ENCODE measurements at places on chromosomes 7 and 10.

DNA sequence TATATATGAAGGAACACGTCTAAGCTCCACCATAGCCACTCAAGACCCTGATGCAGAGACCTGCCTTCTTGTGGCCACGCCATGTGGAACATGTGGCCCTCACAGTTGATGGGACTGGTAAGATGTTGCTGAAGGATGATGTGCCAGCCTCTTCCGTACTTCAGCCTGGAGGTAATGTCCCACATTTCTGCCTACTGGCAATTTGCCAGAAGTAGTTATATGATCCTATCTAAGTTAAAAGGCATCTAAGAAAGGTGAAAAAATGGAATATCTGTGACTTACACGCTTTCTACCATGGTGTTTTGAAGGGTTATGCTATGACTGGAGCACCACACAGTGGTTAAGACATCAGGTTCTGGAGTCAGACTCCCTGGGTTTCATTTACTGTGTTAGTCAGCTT, 948.7 kb upstream of the GHITM start:
- no peak for ATAC-seq

- ATAC-seq = no peak
These were observed 150.5 kb downstream of the ELAPOR2 start for GRCh38 chr7:86908948-86909347.

DNA sequence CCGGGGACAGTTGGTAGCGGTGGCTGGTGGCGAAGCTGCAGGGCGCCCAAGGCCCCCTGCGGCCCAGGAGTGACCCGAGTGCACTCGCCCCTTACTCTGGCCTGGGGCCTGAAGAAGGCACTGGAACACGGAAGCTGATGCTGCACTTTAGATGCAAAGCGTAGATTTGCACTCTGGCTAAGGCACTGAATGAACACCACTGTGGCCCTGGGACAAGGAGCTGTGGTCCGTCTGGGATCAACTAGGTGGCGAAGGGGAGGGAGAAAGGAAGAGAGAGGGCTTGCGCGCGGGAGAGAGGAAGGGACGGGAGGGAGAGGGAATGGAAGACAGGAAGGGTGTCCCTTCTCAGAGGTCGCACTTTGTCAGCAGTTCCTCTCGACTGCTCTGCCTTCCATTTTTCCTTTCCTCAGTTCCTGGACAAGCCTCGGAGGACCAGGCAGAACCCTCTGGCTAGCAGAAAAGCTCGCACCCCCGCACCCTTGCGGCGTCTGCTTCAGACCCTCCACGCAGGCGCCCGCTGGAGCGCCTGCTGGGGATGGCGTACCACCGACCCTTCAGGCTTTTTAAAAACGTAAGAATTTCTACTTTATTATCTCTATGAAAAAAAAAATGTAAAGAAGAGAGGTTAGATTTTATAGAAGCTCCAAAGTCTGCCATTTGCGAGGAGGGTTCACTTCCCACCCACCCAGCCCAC, 1.2 kb downstream of the FERD3L start:
- ATAC-seq = no peak

DNA sequence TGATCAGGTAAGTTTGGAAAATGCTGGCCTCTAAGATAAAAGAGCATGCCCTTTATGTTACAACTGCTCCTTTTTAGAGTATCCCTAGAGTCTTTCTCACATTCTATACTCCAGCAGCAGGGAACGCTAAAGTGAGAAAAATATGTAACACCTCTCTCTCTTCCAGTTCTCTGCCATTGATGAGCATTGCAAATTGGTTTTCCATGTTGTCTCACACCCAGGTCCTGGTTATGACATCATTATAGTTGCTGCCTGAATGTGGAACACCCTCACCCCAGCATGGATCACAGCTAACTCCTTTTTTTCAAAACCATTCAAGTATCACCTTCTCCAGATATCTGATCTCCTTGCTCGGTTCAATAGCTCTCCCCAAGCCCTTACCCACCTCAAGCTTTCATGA, 84.4 kb downstream of the DGKI start:
- no peak for ATAC-seq

GRCh38 chr10:71753091-71753959, 20.0 kb downstream of the VSIR start:
- no peak for ATAC-seq

DNA sequence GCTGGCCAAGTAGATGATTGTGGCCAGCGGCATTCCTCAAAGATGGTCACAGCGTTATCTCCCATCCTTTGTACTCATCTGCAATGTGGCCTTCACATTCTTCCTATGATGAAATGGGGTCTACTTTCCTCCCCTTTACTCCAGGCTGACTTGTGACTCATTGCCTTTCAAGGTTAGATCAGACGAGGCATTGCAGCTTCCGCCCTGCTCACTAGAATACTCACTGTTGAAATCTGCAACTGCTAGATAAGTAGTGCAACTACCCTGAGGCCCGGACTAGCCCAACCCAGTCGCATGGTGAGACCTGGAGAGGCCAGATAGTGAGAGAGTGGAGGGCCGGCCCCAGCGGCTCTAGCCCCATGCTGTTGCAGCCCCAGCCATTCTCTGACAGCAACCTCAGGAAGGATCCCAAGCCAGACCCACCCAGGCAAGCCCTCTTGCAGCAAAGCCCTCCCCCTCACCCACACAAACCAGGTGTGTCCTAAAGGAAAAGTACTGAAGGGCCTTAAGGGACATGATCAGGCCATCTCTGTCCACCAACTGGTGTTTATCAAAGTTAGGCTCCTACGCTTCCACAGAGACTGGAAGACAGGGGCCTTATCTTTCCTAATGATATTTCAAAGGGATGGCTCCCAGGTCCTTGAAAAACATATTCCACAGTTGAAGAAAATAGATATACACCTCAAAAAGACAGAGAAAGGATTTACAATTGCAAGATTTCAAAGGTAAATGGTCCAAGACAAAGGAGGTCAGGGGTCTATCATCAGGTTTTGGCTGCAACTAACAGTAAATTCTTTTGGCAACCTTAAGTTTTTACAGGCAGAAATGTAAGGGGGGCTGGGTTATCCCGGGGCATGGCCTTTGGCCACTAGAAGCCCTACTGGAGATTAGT, 107.2 kb upstream of the TRIM24 start:
- no peak for ATAC-seq

GRCh38 chr7:119842337-119842736, 430.6 kb upstream of the KCND2 start:
- ATAC-seq = no peak

GRCh38 chr10:6678211-6678803, 98.2 kb upstream of the PRKCQ start:
- ATAC-seq = no peak

DNA sequence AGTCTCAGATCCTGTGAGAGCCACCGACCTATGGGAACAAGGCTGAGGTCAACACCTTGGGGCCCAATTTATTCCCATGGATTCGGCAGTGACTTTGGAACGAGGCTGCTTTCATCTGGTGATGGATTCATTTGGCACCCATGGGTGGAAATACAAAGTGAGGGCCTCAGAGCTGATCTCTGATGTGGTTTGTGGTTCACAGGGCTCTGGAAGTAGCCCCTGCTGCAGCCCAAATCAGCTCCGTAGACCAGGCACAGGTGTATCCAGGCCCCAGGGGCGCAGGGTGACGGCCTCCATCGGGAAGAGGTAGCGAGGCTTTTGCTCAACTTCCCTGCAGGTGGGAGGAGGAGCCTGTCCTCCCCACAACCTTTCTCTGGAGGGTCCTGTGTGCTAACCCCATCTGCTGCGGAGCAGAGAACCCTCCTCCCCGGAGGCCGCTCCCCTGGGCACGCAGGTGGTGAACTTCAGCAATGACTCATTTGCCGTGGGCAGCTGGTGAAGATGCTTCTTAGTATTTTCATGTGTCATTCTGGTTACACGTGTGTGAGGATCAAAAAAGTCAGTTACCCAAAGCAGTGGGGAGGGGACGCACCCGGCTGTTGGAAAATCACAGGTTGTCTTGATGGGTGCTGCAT, 7.5 kb upstream of the JAKMIP3 start:
- ATAC-seq = no peak

DNA sequence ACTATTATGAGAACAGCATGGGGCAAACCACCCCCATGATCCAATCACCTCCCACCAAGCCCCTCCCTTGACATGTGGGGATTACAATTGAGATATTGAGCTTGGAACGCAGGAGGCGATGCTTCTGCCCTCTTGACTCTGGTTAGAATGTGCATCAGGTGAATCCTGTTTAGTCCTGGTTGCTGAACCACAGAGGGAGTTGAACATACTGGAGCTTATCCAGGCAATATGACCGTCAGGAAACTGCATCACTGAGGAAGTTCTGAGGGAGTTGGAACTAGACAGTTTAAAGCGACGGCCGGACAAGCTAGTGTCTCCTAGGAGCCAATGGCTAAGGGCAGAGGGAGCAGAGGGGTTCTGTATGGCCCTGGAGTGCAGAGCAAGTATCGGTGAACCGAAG, 31.8 kb upstream of the GARS1 start:
- ATAC-seq = no peak

- no peak for ATAC-seq
These were observed 46.5 kb upstream of the CYCS start for GRCh38 chr7:25171516-25171915.
